ENCODE measurements at places on chromosomes 7 and 10. TPM values are rescaled to one million over a fixed set of nuclear protein-coding genes. Genes with fewer than 3 reads are reported as not detected.
A peak's percentile ranks its signal among the peaks of the same experiment; 100 is the strongest.

NCF1 gene
- total RNA-seq: not detected

DNA sequence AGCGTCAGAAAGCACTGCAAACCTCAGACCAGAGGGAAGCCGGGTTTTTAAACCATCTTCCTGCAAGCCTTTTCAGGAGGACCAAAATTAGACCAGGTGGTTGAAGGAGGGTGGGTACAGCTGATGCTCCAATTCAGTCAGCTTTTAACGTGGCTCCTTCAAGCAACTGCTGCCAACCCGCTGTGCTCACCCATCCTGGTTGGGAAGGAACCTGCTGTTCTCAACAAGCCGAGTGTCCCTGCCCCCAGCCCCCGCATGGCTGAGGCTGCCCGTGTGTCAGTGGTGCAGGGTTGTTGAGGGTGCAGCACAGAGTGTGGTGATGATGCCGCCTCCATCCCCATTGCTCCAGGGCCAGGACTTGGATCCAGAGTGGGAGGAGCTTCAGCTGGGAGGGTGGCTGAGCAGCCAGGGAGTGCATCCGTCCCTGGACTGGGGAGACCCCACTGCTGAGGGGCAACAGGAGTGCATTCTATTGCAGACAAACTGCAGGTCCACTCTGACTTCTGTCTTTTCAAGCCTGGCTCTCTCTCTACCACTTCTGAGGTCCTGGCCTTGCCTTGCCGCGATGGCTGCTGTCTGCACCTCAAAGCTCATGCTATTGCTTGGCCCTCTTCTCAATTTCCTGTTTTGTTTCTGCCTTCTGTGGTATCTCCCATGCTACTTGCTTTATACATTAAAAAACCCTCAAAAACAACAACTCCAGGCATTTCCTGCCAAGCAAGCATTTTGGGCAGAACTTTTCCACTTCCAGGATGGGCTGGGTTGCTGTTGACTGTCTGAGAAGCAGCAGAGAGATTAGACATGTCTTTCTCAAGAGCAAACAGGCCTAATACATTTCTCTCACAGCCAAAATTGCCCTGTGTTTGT lies 134.7 kb downstream of the DNAJB6 start:
- H3K27me3 ChIP-seq: peaks cover 17% of the 10 kb centered on the region
- DNase-seq: peak; percentile 62
- H3K27ac ChIP-seq: no peak overlapping the region
- H3K36me3 ChIP-seq: no peaks in the 10 kb centered on the region
- H3K4me3 ChIP-seq: no peak overlapping the region

ADAM8 gene
- 4.4 TPM for total RNA-seq

FBXW4 gene
- total RNA-seq: 76.2 TPM

DNA sequence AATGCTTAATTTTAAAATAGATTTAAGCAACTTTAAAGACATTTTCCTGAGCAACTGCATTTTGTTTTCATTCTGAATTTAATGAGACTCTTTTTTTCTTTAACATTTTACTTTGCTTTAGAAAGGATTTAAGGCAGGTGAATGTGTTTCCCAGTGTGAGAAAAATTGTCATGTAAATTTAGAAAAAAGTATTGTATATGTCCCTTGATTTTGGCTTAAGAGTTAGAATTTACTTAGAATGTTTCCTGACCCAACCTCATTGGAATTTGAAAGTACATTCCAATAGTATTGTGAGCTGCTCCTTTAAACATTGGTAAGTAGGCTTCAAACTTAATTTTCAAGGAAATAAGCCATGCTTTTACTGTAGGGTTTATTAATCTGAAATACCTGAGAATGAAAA lies 110.2 kb downstream of the PTEN start:
- no peaks in the 10 kb centered on the region for H3K4me1 ChIP-seq
- DNase-seq: no peak
- H3K27me3 ChIP-seq: no peaks in the 10 kb centered on the region
- H3K4me3 ChIP-seq: no peak overlapping the region

GPNMB gene
- 523 TPM for total RNA-seq

GRCh38 chr10:11877591-11877905 lies 54.4 kb downstream of the PROSER2 start:
- DNase-seq: no peak
- H3K27me3 ChIP-seq: no peaks in the 10 kb centered on the region
- H3K4me3 ChIP-seq: no peak overlapping the region
- peaks cover 46% of the 10 kb centered on the region for H3K4me1 ChIP-seq
- no peak overlapping the region for H3K27ac ChIP-seq

- peaks cover 22% of the 10 kb centered on the region for H3K27me3 ChIP-seq
- no peaks in the 10 kb centered on the region for H3K36me3 ChIP-seq
- no peaks in the 10 kb centered on the region for H3K4me1 ChIP-seq
- no peak overlapping the region for H3K27ac ChIP-seq
Measured at GRCh38 chr10:27771231-27771630, 25.6 kb upstream of the MKX start.

GRCh38 chr7:36827726-36828703 lies 103.7 kb upstream of the AOAH start:
- no peaks in the 10 kb centered on the region for H3K36me3 ChIP-seq
- no peaks in the 10 kb centered on the region for H3K27me3 ChIP-seq
- DNase-seq: no peak
- H3K4me3 ChIP-seq: no peak overlapping the region
- H3K27ac ChIP-seq: no peak overlapping the region

GRCh38 chr7:47392241-47392759 lies 189.6 kb downstream of the TNS3 start:
- H3K36me3 ChIP-seq: peaks cover 45% of the 10 kb centered on the region
- no peak overlapping the region for H3K4me3 ChIP-seq
- no peak for DNase-seq
- H3K4me1 ChIP-seq: peaks cover 4% of the 10 kb centered on the region

GRCh38 chr7:157662981-157663716 lies 326.3 kb downstream of the DNAJB6 start:
- no peaks in the 10 kb centered on the region for H3K4me1 ChIP-seq
- DNase-seq: no peak
- peaks cover 33% of the 10 kb centered on the region for H3K27me3 ChIP-seq
- no peak overlapping the region for H3K27ac ChIP-seq

GRCh38 chr10:103895411-103896186 lies 22.4 kb downstream of the STN1 start:
- peaks cover 52% of the 10 kb centered on the region for H3K4me1 ChIP-seq
- peak overlapping the region; percentile 61 for H3K27ac ChIP-seq
- DNase-seq: no peak
- H3K4me3 ChIP-seq: no peak overlapping the region
- peaks cover 45% of the 10 kb centered on the region for H3K36me3 ChIP-seq

- H3K27me3 ChIP-seq: no peaks in the 10 kb centered on the region
- no peak for DNase-seq
Measured at GRCh38 chr10:59283456-59284091, 78.8 kb downstream of the FAM13C start.

- no peak for DNase-seq
- H3K27me3 ChIP-seq: no peaks in the 10 kb centered on the region
- peaks cover 8% of the 10 kb centered on the region for H3K4me1 ChIP-seq
- no peak overlapping the region for H3K27ac ChIP-seq
Measured at GRCh38 chr10:98338896-98339295, 70.9 kb upstream of the LOXL4 start.

DNA sequence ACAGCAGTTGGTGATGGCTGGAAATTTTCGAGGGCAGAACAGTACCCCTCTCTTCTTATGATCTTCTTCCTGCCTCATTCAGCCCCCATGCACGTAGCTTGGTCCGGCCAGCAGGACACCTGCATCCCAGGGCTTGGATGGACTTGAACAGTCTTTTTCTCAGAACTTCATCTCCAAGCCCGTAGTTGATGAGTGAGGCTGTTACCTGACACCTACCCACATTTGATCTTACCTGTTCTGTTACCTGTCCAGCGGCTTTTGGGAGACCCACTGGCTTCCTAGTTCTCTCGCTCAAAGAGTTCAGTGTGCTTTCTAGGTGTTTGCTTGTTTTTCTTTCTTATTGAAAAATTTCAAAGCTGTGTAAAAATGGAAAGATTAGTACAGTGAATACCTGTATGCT lies 212.2 kb downstream of the CUX1 start:
- H3K27ac ChIP-seq: no peak overlapping the region
- H3K4me1 ChIP-seq: no peaks in the 10 kb centered on the region
- no peak overlapping the region for H3K4me3 ChIP-seq
- no peaks in the 10 kb centered on the region for H3K27me3 ChIP-seq

- peaks cover 23% of the 10 kb centered on the region for H3K36me3 ChIP-seq
- H3K4me3 ChIP-seq: no peak overlapping the region
- H3K27me3 ChIP-seq: no peaks in the 10 kb centered on the region
Measured at GRCh38 chr7:6432781-6433180, 15.0 kb downstream of the DAGLB start.

DNA sequence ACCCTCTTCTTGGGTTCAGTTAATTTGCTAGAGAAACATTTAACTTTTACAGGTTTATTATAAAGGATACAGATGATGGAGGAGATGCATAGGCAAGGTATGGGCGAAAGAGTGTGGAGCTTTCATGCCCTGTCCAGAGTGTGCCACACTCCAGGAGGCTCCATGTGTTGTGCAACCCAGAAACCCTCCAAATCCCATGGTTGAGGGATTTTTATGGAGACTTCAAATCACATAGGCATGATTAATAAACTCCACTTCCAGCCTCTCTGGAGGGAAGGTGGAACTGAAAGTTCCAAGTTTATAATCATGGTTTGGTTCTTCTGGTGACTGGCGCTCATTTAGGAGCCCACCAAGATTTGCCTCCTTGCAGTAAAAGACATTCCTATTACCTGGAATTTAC lies 159.9 kb downstream of the PHTF2 start:
- H3K4me1 ChIP-seq: no peaks in the 10 kb centered on the region
- DNase-seq: no peak
- H3K27me3 ChIP-seq: no peaks in the 10 kb centered on the region
- H3K4me3 ChIP-seq: no peak overlapping the region
- H3K27ac ChIP-seq: no peak overlapping the region

DNA sequence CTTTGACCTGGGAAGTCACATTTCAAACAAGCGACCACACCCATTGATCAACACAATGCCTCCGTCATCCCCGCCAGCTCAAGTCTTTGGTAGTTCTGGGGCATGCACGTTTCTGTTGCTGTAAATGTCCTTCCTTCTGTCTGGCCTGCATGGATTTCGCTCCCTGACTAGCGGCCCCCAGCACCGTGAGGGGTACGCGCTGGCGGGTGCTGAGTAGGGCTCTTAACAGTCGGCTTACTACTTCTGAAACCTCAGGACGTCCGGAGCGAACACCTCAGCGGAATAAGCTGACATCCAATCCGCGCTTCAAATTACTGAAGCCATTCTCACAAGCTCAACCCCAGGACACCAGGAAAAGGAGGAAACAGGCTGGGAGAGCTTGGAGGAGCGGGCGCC lies 505 bp downstream of the NUDCD3 start:
- H3K4me1 ChIP-seq: peaks cover 46% of the 10 kb centered on the region
- H3K27ac ChIP-seq: peak overlapping the region; percentile 91
- peaks cover 1% of the 10 kb centered on the region for H3K36me3 ChIP-seq
- no peak for DNase-seq
- peak overlapping the region; percentile 86 for H3K4me3 ChIP-seq
- H3K27me3 ChIP-seq: peaks cover 16% of the 10 kb centered on the region

ZNF488 gene
- 3.3 TPM for total RNA-seq
